ENCODE measurements at places on chromosomes 1 and 21.

- DNase-seq: no peak
Measured at GRCh38 chr1:159938211-159938852, 7.1 kb downstream of the IGSF9 start.

DNA sequence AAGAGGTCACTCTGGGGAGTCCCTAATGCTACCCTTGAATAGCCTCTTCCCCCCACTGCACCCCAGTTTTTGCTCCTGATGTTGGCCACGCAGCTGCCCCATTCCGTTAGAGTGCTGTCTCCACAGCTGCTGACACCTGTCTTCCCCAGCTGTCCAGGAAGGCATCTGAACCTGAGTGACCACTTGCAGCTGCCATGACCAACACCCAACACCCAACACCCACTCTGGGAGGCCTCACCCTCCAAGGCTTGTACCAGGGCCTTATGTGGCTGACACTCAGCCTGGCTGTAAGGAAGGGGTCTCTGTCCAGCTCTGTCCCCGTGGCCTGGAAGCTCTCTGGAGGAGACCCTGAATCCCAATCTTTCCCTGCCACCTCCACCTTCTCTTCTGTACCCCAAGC is 26.7 kb upstream of the LDLRAP1 start:
- DNase-seq: no peak

DNA sequence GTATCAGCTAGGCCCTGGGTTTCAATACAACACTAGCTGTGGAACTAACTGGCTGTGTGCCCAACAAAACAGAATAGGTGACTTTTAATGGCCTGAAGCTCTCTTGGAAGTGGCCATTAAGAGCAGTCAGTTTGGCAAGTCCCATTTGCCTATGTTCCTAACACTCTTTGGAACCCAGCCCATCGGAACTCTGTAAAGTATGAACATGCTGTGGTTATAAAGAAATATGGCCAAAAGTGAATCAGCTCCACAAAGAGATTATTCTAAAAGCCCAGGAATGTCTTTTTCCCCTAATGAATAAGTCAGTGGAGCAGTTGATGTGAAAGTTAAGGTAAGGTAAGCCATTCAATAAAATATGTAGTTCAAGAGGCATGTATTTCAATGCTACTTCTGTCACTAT is 223.7 kb upstream of the ADAMTS5 start:
- DNase-seq: no peak

DNA sequence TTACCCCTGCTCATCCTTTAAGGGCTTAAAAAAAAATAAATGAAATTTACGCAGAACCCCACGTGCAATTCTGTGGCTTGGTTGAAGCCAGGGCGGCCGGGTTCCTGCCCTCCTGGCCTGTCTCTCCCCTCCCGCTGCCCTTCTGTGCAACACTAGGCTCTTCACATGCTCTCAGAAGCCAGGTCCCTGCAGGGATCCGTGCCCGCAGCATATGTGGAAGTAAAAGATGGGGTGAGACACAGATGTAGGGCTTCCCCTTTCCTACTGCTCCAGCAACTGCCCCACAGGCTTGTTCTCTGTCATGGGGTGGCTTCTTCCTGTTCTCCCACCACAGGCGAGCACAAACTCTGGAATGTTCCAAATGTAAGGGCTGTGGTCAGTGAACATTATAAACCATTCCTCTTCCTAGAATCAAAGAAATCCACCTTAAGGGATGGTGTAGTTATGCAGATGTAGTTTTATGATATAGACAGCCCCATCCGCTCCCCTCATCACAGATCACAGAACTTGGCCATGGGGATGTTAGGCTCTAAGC is 535.4 kb downstream of the KIF26B start:
- DNase-seq: no peak

DNA sequence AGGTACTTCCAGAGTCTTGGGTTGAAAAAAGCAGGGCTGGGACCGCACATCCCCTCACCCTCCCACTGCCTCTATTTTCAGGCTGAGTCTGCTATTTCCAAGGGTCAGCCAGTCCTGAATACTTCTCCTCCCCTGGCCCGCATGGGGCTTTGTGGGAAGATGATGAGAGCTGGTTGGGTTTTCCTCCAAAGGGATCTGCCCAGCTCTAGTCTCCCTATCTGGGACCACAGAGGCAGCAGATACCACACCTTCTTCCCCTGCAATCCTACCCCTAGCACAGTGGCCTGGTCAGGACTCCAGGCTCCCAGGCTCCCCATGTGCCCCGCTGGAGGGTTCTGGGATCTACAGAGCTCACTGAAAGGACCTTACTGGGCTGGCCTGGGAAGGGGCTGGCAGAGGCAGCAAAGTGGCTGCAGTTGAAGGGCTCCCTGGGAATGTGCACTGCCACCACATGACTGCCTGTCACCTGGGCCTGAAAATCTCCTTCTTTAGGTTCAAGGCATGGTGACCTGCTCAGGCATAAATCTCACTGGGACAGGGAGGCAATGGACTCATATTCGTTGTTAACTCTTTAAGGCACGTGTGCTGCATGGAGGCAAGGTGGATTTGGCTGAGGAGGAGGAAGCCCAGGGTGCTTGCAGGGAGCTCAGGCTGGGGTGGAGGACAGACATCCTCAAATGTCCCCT is 13.1 kb downstream of the CACNA1S start:
- no peak for DNase-seq

DNA sequence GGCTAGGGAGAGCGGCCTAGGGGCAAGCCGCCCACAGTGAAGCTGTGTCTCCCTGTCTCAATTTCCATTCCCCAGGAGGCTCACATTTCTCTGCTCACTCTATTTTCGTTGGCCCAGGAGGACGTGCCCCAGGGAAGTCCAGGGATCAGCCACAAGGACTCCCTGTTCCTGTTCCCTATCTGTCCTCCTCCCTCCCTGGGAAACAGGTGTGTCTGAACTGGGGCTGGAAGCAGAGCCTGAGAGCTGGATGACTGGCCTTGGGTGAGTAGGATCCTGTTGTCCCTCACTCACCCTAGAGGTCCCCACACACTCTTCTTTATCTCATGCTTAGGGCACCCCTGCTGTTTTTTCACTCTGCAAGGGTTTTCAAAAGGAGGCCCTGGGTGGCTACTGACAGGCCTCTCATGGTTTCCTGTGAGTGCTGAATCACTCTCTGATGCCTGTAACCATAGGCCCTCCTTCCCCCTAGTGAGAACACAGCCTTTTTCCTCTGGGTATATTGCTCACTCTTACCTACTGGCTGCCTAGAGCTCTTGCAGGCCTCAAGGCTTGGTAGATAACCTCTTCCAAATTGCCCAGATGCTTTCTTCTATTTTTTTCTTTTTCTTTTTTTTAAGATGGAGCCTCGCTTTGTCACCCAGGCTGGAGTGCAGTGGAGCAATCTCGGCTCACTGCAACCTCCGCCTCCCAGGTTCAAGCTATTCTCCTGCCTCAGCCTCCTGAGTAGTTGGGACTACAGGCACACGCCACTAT is 3.3 kb upstream of the UTP11 start:
- peak; percentile 23 for DNase-seq

- no peak for DNase-seq
Measured at GRCh38 chr1:177824508-177824982, 145.3 kb downstream of the SEC16B start.

DNA sequence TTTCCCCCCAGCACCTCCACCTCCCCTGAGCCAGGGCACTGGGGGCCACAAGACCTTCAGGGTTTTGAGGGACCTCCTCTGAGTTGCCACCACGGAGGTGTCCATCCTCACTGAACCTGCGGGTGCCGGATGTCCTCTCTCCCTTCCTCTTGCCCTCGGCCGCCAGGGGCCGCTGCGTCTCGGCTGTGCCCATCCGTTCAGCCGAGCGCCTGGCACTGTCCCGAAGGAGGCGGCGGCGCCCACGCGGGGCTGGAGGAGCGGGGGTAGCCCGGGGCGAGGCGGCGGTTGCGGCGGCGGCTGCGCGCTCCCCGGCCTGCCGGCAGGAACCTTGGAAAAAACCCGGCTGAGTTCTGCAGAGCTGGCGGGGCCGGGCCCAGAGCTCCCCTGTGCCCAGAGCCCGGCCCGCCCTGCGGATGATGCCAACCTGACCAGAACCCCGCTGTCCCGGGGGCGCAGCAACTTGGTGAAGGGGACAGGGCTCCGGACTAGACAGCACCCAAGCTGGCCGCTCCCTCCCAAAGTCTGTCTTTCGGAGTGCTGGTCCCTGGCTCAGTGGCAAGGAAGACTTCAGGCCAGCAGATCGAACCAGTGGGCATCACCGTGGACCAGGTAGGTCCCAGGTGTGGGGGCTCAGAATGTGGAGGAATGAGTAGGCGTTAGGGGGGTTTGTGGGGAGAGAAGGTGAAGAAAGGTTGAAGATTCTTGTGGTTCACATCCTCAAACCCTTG is 3.7 kb upstream of the PPM1J start:
- peak; percentile 57 for DNase-seq

GRCh38 chr1:61098333-61098732 is 16.0 kb downstream of the NFIA start:
- no peak for DNase-seq

DNA sequence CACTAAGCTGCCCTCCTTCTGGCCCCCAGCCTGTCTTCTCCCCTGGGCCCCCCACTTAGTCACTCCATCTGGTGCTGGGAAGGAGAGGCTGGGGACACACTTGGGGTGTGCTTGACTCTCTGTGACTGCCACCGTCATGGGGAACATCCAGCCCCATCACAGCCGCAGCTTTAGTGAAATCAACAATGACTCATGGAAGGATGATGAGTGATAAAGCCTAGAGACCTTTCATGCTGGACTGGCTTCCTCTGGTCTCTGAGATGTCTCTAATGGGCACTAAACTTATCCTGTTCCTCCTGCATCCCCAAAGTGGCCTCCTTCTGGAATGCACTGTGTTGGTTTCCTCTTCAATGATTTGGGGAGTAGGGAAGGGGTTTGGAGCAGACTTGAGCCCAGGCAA is 172.9 kb downstream of the GRIK3 start:
- no peak for DNase-seq

GRCh38 chr1:27144920-27145661 is 9.8 kb downstream of the SLC9A1 start:
- no peak for DNase-seq

Data from activated CD4-positive, CD25-positive, alpha-beta regulatory T cell (primary cell).